Mammary epithelial cell (primary cell): ENCODE measurements at places on chromosomes 7 and 10. TPM values are rescaled to one million over a fixed set of nuclear protein-coding genes. Genes with fewer than 3 reads are reported as not detected.

DNA sequence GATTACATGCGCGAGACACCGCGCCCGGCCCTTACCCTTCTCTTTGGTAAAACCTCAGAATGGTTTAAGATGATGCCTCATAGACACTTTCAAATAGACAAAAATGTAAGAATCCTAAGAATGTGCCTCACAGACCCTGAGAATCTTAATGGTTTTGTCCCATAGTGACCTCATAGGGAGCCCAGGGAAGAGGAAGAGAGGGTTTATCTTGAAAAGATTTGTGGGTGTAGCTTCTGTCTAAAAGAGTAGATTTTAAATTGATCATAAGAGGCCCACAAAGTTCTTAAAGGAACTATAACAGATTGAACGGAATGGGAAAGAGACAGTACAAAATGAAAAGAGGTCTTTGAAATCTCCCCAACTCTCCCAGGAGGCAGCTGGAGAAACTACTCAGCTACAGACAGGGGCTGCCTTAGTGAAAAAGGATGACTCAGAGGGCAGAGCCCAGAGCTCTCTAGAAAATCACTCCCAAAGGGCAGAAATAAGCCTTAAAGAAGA, 220.6 kb downstream of the ADRA2A start:
- DNase-seq, result no peak

GCK gene
- polyA plus RNA-seq, result not detected

DYDC1 gene
- polyA plus RNA-seq, result not detected

DNA sequence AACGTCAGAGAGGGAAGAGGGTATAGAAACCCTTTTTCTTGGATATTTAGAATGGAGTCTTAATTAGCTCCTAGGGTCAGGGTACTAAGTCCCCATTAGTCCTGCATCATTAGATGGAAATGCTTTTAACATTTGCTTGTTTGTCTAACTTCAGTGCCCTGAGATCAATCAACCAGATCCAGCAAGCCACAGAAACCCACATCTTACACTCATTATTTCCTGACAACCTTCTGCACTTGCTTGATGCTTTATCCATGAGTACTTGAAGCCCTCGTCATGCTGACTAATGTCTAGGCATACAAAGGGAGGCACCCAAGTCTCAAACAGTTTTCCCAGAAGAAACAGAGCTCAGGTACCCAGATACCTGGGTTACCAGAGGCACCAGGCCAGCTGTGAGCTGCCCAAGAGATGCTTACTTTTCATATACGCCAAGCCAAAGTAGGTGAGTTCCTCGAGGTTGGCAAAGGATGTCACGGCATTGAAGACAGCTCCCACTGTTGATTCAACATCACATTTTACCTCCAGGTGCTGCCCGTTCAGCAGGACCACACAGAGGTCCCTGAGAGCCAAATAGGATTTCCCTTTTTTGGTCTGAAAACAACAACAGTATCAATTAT, 42.7 kb downstream of the FRMPD2 start:
- DNase-seq, result peak; percentile 32

ZNF775 gene
- polyA plus RNA-seq, result 1.1 TPM

DNA sequence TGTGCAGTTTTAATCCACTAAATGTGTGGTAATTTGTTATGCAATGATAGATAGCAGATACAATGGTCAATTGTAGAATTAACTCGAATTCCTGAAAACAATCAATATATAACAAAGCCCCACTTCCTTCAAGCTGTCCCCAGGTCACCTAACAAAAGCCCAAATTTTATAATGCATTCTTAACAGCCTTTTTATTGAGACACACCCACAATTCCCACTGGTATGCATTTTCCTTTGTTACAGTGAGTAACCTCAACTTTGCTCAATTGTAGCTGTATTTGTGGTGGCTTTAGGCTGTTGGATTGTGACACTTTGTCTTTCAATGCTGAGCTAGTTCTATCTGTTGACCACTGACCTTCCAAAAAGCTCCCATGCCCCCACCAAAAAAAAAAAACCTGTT, 279.8 kb upstream of the CACNA2D1 start:
- no peak for DNase-seq

DNA sequence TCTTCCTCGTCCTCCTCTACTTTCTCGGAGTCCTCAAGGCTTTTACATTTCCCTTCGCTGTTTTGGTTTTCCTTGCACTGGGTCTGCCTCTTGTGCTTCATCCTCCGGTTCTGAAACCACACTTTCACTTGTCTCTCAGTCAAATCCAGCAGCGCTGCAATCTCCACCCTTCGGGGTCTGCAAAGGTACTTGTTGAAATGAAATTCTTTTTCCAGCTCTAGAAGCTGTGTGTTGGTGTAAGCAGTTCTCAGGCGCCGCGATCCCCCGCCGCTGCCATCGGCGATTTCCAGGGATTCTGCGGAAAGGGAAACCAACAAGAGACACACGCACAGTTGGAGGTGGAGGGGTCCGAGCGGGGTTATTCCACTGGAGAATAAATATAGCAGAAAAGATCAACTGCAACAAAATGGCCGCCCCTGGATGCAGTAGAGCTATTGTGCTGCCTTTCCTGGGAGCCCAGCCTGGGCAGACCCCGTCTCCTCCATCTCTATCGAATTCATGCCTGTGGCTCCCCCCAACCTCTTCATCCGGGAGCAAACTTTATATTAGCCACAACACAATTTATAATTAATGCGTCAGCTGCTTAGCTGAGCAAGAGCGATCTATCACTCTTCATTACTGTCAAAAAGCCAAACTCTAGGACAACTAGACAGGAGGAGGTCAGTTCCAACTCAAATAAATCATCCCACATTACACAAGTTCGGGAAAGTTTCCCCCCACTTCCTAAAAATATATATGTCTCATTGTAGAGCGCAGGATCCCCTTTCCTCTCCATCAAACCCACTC, 1.1 kb downstream of the HOXA2 start:
- peak; percentile 71 for DNase-seq

- DNase-seq, result peak; percentile 60
Measured at GRCh38 chr7:107355616-107356015, 114.2 kb upstream of the GPR22 start.

DNA sequence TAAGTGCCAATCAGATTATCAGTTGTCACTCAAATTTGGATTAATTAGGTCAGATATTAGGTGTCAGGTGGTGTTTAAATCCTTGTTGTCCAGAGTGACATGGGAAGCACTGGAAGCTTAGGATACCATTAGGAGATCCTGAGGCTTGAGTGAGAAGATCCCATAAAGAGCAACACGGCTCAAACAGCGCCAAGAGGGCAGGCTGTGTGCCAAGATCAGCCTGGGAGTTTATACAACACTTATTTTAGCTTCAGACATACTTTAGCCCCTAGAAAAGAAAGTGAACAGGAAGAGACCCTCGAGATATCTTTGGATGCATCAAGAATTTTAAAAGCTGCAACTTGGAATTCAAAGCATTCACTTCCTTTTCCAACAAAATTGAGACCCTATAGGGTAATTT, 14.2 kb upstream of the ACTA2 start:
- no peak for DNase-seq

GRCh38 chr10:109203646-109204353, 719.5 kb downstream of the XPNPEP1 start:
- peak; percentile 5 for DNase-seq

SFRP5 gene
- not detected for polyA plus RNA-seq

GRCh38 chr10:110340816-110341215, 36.1 kb upstream of the SMNDC1 start:
- DNase-seq, result no peak

GRCh38 chr7:16055263-16055976, 365.9 kb downstream of the CRPPA start:
- no peak for DNase-seq

GRCh38 chr7:5458921-5459480, 35.4 kb upstream of the TNRC18 start:
- no peak for DNase-seq

SPACDR gene
- 0.33 TPM for polyA plus RNA-seq

GRCh38 chr10:31838065-31838464, 90.6 kb downstream of the ARHGAP12 start:
- DNase-seq, result no peak

PIP gene
- polyA plus RNA-seq, result not detected

LRRC18 gene
- not detected for polyA plus RNA-seq

- no peak for DNase-seq
Measured at GRCh38 chr10:81843042-81843441, 32.0 kb upstream of the NRG3 start.

- no peak for DNase-seq
Measured at GRCh38 chr7:46525876-46526275, 604.8 kb upstream of the IGFBP3 start.

DNA sequence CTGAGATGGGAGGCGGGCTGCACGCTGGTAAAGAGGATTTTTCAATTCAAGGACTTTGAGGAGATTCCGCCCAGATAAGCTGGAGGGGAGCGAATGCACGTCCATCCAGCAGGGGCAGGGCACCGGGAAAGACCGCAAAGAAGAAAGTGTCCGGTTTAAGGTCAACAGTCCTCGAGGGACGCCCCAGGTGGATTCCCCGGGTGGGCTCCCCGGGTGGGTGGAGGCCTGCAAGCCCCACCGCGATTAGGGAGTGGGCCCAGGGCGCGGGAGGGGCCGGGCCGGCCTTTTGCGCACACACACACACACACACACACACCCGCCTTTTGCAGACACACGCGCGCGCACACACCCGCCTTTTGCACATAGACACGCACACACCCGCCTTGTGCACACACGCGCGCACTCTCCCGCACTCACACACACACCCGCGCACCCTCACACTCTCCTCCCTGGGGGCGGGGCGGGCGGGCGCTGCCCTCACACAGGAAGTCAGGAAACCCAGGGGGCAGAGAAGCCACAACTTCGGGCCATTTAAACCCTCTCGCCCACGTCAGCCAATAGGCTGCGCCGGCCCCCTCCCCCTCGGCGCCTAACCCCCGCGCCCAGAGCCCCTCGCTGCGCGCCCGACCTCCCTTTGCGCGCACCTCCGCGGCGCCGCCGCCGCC, 615 bp downstream of the ARHGAP12 start:
- DNase-seq, result peak; percentile 51

GRCh38 chr10:33109788-33110469, 151.9 kb upstream of the ITGB1 start:
- DNase-seq, result no peak

DNA sequence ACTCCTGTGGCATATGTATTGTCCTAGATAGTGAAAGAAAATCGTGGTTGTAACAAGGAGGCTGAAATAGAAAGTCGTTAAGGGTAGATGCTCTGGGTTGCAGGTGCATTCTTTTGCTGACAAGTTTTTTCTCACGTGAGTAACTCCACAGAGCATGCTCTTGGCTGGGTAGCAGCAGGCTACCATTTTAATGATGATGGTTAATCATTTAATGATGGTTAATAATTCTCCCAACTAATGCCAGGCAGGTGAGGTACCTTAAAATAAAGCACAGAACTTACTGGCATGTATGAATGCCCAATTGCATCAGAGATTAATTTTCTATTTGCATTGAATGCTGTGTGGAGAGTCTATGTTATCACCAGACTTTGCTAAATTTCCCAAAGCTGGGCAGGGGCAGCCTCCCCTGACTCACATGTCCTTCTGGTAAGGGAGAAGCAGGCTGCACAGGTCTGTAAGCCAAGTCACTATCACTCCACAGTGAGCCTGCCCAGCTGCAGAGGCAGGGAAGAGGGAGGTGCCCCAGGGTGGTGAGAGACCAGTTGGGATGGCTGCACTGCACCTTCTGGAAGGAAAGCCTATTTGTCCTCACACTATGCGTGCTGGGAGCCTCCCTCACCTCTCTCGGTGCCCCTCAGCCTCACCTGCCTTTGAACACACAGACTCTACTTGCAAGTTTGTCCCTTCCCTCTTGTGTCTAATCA, 287.0 kb upstream of the IGFBP3 start:
- no peak for DNase-seq

DNA sequence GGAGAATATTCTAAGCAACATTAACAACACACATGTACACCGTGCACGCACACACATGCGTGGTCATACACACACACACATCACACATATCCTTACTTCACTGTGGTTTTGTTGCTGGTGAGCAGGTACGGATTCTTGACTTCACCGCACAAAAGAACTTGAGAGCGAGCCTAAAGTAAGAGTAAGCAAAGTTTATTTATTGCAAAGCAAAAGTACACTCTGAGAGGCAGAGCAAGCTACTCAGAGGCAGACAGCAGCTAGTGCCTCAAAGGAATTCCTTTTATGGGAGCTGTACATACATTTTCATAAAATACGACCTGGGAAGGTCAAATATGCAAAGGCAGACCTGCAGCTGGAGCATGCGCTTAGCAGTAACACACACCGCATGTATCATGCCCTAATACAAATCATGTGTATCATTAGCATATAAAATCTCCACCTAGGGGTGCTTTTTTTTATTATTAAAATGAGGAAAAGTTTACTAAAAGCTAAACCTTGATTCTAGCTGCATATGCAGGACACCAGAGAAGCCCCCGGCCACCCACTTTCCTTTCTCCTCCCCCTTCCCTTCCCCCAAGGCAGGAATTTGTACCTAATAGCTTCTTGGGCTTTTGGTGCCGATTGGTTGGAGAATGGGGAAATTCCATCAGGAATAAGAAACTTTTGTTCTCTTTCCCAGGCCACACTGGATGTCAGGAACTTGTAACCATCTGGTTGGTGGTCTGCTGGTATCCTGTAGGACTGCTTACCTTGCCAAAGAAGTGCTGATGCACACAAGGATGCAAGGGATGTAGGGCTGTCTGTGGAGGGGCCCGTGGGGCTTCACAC, 16.5 kb upstream of the GPR37 start:
- no peak for DNase-seq

DNA sequence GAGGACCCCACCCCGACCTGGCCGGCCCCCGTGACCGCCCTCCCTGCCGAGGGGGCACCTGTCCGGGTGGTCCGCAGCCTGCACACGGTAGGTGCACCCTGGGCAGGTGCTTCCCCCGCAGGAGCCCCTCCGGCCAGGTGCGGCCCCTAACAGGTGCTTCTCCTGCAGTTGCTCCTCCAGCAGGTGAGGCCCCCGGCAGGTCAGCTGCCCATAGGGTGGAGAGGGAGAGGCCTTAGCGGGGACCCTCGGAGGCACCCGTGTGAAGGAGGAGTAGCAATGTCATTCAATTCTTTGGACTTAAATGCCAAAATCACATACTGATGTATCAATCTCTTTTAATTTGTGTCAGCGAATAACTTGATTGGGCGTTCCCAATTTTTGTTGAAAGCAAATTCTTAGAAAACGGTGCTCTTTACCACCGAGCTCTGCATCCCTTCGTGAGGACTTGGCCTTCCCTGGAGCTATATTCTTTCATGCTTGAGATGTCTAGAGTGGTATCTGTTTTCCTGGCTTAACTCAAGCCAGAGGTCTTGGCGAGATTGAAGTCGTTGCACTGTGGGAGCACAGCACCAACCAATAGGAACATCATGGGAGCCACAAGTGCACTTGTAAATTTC, 738 bp upstream of the NCAPG2 start:
- DNase-seq, result no peak

DNA sequence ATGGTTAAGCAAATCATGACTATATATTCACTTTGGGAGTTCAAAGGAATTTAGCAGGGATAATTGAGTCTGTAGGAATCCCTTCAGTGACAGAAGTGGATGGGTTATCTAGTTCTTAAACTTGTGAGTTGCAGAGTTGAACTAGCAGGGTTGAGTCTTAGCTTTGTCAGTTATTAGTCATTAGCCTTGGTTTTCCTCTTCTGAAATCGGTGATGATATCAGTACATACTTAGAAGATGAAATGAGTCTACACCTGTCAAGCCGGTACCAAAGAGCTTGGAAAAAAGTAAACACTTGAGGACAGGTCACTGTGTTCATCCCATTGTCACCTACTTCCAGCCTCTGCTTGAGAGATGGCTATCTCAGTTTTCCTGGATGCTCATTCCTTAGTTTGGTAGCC, 73.5 kb downstream of the BUB3 start:
- peak; percentile 62 for DNase-seq

GRCh38 chr7:92898798-92899197, 62.4 kb upstream of the CDK6 start:
- DNase-seq, result no peak

FGFBP3 gene
- polyA plus RNA-seq, result 0.11 TPM

EBLN1 gene
- not detected for polyA plus RNA-seq
